Right renal cortex interstitium (tissue), 3 donors: ENCODE measurements at places on chromosomes 12 and 14. TPM values are rescaled to one million over a fixed set of nuclear protein-coding genes. Genes with fewer than 3 reads are reported as not detected.

- DNase-seq, result no peak
Measured at GRCh38 chr14:68384335-68384734, 408.5 kb downstream of the ZFP36L1 start.

DNA sequence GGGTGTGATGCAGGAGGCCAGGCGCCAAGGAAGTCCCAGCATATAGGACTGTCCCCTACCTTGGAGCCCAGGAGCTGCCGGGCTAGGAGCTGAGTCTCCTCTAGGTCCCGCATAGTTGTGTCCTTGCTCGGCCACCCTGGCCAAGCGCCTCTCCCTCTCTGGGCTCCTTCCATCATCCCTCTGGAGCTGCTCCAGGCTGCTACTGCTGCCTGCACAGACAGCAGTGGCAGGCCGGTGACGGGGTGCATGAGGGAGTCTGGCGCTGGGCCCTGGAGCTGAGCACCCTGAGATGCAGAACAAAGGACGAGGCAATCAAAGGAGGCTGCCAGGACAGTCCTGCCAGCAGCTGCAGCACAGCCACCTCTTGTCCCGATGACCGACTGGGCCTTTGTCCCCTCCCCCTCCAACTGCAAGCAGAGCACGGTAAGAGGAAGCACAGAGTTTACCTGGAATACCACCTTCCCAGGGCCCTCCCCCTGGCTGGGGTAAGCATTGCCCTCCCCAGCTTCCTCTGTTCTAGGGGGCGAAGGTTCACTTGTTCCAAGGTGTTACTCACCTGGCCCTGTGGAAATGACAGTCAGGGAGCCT, 10.4 kb downstream of the DTX1 start:
- no peak for DNase-seq

- no peak for DNase-seq
Measured at GRCh38 chr14:69204753-69205152, 13.5 kb downstream of the EXD2 start.

- no peak for DNase-seq
Measured at GRCh38 chr12:69898236-69898635, 73.2 kb downstream of the MYRFL start.

- no peak for DNase-seq
Measured at GRCh38 chr12:29703528-29703927, 80.2 kb downstream of the TMTC1 start.

- no peak for DNase-seq
Measured at GRCh38 chr14:68131907-68132306, 312.3 kb downstream of the RAD51B start.

DNA sequence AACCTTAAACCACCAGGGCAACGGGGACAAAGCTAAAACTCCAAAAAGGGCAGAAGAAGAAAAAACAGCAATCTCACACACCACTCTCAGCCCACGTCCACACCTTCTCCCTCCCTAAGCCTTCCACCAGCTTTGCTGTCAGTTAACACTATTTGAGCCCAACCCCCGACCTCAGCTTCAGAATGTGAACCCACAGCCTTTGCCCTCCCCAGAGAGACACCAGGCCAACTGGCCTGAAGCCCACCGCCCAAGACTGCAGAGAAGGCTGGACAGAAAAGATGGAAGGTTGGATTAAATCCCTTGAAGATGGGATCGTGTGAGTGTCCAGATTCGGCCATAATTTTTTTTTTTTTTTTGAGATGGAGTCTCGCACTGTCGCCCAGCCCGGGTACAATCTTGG, 22.4 kb downstream of the IRF2BPL start:
- DNase-seq, result no peak

- no peak for DNase-seq
Measured at GRCh38 chr14:98177551-98177950, 1094.4 kb downstream of the BCL11B start.

- DNase-seq, result no peak
Measured at GRCh38 chr12:123840765-123841425, 78.8 kb downstream of the DNAH10 start.

DNA sequence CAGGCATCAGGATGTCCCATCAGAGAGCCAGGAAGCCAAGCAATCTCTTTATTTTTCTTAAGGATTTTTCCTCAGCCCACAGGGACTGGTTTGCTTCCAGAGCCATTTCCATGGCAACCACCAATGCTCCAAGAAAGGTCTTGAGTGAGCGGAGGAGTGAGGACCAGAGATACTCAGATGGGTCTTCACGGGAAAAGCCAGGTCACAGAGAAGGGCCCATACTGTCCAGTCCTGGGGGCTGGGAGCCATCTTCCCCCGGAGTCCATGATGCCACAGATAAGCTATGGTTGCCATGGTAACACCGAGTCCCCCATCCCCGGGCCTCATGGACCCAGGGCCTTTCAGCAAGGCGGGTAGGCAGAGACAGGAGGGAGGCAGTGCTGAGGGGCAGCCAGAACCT, 28.6 kb downstream of the CMKLR1 start:
- no peak for DNase-seq

- no peak for DNase-seq
Measured at GRCh38 chr12:29309320-29309902, 71.6 kb downstream of the ERGIC2 start.

- DNase-seq, result no peak
Measured at GRCh38 chr12:99133401-99133800, 488.3 kb downstream of the APAF1 start.

- no peak for DNase-seq
Measured at GRCh38 chr14:63692310-63693020, 35.4 kb downstream of the SGPP1 start.

GRCh38 chr12:94566345-94566744, 84.0 kb downstream of the TMCC3 start:
- DNase-seq, result no peak

DNA sequence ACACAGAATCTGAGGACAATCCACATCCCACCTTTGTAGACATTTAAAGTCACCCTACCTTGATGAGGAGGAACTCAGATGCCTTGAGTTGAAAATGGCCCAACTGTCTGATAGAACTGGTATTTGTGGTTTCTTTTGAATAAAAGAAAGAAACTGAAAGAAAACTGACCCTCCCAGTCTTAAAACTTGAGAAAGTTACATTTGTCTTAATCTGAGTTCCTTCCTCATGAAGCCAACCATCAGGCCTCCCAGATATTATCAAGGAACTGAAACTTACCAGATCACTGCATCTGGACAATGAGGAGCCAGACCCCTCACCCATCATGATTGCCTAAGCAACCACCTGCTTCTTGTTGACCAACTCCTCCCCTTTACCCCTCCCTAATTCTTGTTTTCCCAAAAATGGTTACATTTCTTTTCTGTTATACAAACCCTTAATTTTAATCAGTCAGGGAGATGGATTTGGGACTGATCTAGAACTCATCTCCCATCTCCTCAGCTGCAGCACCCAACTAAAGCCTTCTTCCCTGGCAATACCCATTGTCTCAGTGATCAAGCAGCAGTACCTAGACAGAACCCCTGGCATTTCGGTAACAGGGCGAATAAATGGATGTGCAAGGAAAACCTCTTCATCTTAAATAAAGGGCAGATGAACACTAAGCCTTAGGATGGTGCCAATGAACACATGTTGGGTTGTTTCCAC, 72.0 kb upstream of the RESF1 start:
- DNase-seq, result no peak

DNA sequence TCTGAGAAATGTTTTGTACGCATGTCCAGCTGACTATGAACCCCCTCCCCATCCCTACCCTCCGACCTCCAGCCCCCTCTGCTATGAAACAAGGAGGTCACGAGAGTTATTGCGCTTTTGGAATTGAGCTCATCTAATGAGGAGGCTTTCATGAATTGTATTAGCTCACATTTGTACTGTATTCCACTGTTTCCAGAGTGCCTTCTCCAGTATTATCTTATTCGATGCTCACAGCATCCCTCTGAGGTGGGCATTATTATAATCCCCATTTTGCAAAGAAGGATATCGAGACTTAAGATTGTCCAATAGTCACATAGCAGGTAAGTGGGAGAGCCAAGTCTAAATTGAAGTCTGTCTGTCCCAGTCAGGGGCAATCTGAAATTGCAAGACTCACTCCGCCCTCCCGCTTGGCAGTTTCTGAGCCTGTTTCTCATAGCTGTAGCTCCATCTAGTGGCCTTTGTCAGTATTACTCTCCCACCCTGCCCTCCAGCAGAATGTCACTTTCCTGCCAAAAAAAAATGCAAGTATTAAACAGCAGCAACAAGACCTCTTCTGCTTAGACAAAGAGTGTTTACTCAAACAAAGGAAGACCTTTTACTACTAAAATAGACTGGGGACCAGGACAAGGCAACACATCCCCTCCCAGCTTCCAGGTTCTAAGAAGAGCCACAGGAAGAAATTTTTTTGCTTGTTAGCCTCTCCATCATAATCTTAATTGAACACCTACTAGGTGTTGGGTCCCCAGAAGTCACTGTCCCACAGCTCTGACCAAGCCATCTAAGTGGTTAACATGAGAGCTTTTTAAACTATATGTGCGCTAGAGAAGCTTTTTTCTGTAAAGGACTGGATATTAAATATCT, 48.6 kb upstream of the TMEM233 start:
- DNase-seq, result peak; percentile 48

DNA sequence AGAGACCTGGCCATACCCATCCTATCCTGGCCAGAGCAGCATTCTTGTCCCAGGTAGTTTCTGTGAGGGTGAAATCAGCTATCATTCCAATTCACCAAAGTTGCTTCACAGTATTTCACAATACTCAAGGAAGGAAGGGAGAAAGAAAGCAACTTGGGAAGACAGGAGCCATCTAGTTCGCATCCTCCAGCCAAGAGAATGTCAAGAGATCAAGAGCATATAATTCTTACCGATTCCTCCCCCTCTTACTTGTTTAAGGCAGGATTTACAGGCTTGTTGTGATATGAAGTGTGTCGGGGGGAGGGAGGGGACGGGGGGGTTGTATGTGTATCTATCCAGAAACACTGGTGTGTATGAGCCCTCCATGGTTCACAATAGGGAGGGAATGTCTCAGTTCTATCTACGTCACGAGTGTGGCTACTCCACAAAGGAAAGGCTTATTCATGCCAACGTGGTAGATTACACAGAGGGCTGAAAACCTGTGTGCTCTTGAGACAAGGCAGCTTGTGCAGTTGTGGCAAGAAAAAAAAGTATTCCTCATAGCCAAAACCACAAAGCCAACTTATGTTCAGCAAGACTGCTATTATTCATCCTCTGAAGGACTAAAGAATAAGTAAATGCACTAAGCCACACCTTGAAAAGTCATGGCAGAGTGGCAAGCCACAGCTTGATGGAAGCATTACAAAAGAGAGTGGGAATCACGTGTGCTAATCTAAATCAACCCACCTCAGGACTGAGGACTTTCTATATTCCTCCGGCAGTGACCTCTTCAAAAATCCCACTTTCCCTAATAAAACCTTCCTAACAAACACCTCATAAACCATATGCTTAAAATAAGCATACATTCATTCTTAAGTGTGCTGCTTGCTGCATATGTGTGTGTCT, 35.0 kb downstream of the CORO1C start:
- no peak for DNase-seq

DNA sequence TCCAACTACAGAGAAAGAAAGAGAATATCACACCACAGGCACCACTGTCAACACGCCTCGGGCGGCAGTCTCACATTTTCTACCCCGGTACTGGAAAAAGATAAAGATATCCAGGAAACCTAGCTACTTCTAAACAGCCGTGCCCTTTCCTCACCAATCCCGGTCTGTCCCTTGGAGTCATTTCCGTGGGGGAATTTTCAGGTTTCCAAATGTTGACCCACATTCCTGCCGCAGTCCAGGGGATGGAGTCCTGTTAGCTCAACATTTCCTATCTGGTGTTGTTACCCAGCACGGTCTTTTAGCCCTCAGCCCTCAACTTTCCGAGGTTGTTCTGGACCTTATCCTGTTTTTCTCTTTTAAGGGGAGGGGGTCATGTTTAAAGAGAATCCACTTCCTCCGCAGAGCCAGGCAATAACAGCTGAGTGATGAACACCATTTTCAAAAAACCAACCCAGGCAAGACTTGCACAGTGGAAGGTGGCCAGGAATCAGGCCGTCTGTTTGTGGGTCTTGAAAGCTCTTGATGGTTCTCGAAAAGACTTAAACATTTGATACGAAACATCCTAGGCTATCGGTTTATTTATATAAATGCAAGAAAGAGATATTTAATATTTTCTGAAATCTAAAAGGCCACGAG, 4.6 kb downstream of the SSH1 start:
- no peak for DNase-seq

GRCh38 chr12:31929027-31929526, 30.1 kb upstream of the RESF1 start:
- no peak for DNase-seq

GRCh38 chr12:75613981-75614380, 102.6 kb upstream of the KRR1 start:
- no peak for DNase-seq

DNA sequence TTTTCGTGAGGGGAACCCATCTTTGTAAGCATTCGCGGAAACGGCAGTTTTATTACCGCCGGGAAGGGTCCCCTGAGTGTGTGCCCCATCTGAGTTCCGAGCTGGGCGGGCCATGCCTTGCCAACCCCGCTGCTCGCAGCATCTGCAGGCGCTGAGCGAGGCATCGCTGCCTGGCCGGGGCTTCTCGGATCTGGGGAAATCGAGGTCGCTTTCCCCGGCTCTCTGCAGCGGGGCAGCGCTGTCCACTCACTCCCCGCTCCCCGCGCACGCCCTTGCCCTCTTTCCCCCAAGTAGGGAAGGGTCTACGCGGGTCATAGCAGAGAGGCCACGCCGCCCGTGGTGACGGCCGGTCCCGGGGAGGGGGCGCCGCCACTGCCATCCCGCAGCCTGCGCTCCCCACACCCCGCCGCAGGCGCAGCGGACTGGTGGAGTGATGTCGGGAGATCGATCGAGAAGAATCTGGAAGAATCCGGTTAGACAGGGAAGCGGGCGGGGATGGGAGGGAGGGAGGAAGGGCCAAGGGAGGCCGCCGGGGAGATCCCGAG, 507 bp upstream of the FKBP4 start:
- DNase-seq, result no peak

- no peak for DNase-seq
Measured at GRCh38 chr12:11653215-11653753, 3.8 kb downstream of the ETV6 start.

The CCDC59 gene
- polyA plus RNA-seq, result 57.2 TPM

The HHIPL1 gene
- polyA plus RNA-seq, result 1.3 TPM

The PRIMA1 gene
- polyA plus RNA-seq, result 1.4 TPM

The MANSC4 gene
- not detected for polyA plus RNA-seq

The GNG2 gene
- polyA plus RNA-seq, result 72.5 TPM

The EGLN3 gene
- polyA plus RNA-seq, result 13.6 TPM

The PPP1CC gene
- polyA plus RNA-seq, result 182 TPM

The TMEM106C gene
- polyA plus RNA-seq, result 136 TPM

The SPRYD3 gene
- 18.0 TPM for polyA plus RNA-seq

The ZDHHC22 gene
- polyA plus RNA-seq, result 0.41 TPM

The KLRC1 gene
- 0.81 TPM for polyA plus RNA-seq
